ENCODE measurements at places on chromosomes 1 and 21. TPM values are rescaled to one million over a fixed set of nuclear protein-coding genes. Genes with fewer than 3 reads are reported as not detected.

CD1E gene
- total RNA-seq, result 1.3 TPM

ZNF683 gene
- 0.40 TPM for total RNA-seq

TESK2 gene
- total RNA-seq, result 8.7 TPM

ZBTB8A gene
- 8.4 TPM for total RNA-seq

F13B gene
- not detected for total RNA-seq

- no peaks in the 10 kb centered on the region for H3K27me3 ChIP-seq
- DNase-seq, result no peak
- H3K27ac ChIP-seq, result no peak overlapping the region
- H3K4me3 ChIP-seq, result no peak overlapping the region
Observed at GRCh38 chr21:40021558-40022351, 154.5 kb downstream of the PCP4 start.

GRCh38 chr1:177902266-177902665 is 67.6 kb downstream of the SEC16B start:
- H3K27me3 ChIP-seq, result no peaks in the 10 kb centered on the region
- DNase-seq, result no peak
- no peak overlapping the region for H3K27ac ChIP-seq
- H3K4me1 ChIP-seq, result no peaks in the 10 kb centered on the region
- no peaks in the 10 kb centered on the region for H3K36me3 ChIP-seq

DNA sequence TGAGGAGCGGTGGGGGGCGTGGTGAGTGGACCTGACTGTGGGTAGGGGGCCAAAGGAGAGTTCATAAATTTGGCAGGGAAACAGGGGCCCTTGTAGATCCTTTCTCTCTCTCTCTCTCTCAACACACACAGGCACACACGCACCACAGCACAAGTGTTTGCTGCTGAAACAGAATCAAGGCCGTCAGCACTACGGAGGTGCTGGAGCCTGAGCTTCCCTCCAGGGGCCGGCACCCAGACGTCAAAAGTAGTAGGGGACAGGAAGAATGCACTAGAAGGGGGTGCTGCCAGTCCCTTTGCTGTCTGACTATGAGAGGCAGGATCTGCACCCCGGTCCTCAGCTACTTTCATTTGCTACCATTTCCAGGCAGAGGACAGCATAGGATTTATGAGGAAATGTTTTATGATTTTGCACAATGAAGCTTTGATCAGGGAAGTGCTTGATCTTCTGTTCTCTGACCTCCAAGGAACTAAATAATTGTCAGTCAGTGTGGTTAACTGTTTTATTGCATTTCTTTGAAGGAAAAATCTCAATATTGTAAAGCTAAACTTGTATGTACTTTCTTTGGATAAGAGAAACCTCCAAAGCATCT is 74.3 kb upstream of the FAM3B start:
- H3K4me1 ChIP-seq, result no peaks in the 10 kb centered on the region
- H3K27ac ChIP-seq, result no peak overlapping the region
- H3K4me3 ChIP-seq, result no peak overlapping the region
- H3K27me3 ChIP-seq, result no peaks in the 10 kb centered on the region
- H3K36me3 ChIP-seq, result peaks cover 9% of the 10 kb centered on the region

DNA sequence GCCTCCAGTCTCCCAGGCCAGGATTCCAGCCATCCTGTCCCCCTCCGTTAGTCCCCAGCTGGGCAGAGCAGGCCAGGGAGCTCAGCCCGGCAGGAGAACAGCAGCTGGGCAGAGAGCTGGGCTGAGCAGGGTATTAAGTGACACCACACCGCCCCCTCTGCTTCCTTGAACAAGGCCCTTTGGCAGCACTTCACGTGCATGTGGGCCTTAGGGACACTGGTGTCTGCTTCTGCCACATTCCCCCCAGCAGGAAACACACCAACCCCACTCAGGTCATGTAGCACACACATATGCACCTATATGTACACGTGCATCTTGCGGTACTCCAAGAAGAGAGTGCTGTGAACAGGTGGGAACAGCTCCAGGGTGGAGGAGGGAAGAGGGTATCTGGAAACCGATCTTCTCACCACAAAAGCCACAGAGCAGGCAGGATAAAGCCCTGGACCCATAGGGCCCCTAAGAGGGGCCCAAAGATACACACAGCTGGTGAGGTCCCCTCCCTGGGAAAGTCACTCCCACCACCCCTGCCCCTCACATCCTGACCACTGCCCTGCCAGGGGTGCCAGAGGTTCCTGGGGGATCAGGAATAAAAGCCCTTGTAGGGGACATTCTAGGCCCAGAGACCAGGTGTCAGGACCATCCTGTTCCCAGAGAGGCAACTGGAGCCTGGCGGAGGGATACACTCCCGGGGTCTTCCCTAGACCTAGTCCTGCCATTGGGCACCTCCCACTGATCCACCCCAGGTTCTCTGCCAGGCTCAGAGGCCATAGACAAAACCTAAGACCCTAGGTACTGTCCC is 4.5 kb downstream of the EPHA2 start:
- H3K36me3 ChIP-seq, result no peaks in the 10 kb centered on the region
- DNase-seq, result no peak
- peaks cover 11% of the 10 kb centered on the region for H3K27me3 ChIP-seq

- peak; percentile 52 for DNase-seq
- peak overlapping the region; percentile 14 for H3K4me3 ChIP-seq
- H3K36me3 ChIP-seq, result no peaks in the 10 kb centered on the region
- H3K27me3 ChIP-seq, result peaks cover 6% of the 10 kb centered on the region
- H3K27ac ChIP-seq, result no peak overlapping the region
Observed at GRCh38 chr1:10866321-10867093, 70.1 kb upstream of the CASZ1 start.

DNA sequence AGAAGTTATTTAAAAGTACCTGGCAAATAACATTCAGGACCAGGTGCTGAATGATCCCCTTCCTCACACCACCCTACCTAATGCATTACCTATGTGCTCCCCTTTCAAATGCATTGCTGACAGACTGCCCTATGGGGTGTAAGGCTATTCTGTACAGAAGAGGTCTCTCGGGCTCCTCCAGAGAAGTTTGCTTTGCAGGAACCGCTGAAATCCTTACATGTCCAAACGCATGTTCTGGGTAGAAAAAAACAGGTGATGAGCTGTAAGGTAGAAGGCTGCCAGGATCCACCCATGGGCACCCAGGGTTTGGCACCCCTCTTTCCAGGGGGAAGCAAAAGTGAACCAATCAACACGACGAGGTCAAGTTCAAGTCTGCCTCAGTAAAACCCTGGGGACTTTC is 58.3 kb upstream of the TARBP1 start:
- no peaks in the 10 kb centered on the region for H3K36me3 ChIP-seq
- no peak for DNase-seq
- no peak overlapping the region for H3K4me3 ChIP-seq
- peak overlapping the region; percentile 96 for H3K27ac ChIP-seq
- peaks cover 53% of the 10 kb centered on the region for H3K4me1 ChIP-seq

GRCh38 chr1:95903060-95903459 is 669.0 kb downstream of the RWDD3 start:
- DNase-seq, result no peak
- no peak overlapping the region for H3K27ac ChIP-seq
- no peaks in the 10 kb centered on the region for H3K27me3 ChIP-seq
- H3K4me1 ChIP-seq, result no peaks in the 10 kb centered on the region
- H3K36me3 ChIP-seq, result no peaks in the 10 kb centered on the region

- no peaks in the 10 kb centered on the region for H3K4me1 ChIP-seq
- H3K4me3 ChIP-seq, result no peak overlapping the region
- no peaks in the 10 kb centered on the region for H3K36me3 ChIP-seq
- no peak for DNase-seq
Observed at GRCh38 chr1:223144431-223144830, 1.4 kb upstream of the TLR5 start.

- DNase-seq, result peak; percentile 50
- H3K4me1 ChIP-seq, result no peaks in the 10 kb centered on the region
- H3K4me3 ChIP-seq, result no peak overlapping the region
Observed at GRCh38 chr1:165075725-165076370, 280.7 kb downstream of the LMX1A start.

DNA sequence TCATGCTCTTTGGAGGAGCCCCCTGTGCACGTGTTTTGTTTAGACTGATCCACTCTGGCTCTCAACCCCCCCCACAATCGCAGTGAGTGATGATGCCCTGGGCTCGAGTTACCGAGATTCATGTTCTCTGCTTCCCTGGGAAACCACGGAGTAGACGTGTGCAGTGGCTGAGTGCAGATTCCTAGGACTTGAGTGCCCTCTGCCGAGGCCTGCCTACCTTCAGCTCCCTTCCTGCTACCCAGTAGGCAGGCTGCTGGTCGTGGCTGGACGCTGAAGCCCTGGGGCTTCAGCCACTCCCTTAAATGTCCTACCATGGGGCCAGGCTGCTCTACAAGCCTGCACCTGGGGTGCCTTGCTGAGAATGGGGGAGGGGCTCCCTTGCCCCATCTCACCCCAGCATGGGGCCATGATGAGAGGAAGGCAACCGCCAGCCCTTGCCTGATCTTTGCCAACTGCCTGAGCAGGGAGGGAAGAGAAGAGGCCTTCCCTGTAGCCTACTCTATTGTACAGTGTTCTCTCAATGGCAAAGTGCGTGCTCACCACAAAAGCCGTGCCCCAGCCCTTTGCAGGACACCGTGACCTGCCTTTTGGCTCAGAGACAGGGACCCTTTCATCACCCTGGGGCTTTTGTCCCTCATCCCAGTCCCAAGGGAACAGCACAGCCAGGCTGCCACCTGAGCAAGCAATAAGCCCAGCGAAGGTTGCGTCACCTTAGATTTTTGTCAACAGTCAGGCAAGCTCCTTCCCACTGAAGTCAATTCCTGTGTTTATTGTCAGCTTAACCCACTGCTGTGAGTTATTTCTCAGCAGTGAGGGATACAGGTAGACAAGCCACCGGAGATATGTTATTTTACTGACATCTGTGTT is 4.1 kb upstream of the GRIK3 start:
- peak; percentile 46 for DNase-seq
- H3K4me3 ChIP-seq, result no peak overlapping the region
- H3K4me1 ChIP-seq, result no peaks in the 10 kb centered on the region

- no peak overlapping the region for H3K4me3 ChIP-seq
- no peak overlapping the region for H3K27ac ChIP-seq
- H3K36me3 ChIP-seq, result peaks cover 39% of the 10 kb centered on the region
- no peaks in the 10 kb centered on the region for H3K4me1 ChIP-seq
- DNase-seq, result no peak
Observed at GRCh38 chr21:31667132-31667531, 7.6 kb downstream of the SOD1 start.

- peaks cover 14% of the 10 kb centered on the region for H3K4me1 ChIP-seq
- H3K27me3 ChIP-seq, result no peaks in the 10 kb centered on the region
- H3K4me3 ChIP-seq, result no peak overlapping the region
- DNase-seq, result peak; percentile 74
- no peaks in the 10 kb centered on the region for H3K36me3 ChIP-seq
- H3K27ac ChIP-seq, result no peak overlapping the region
Observed at GRCh38 chr1:163162381-163162914, 40.3 kb downstream of the RGS5 start.

- H3K4me1 ChIP-seq, result no peaks in the 10 kb centered on the region
- no peak for DNase-seq
- H3K4me3 ChIP-seq, result no peak overlapping the region
- no peak overlapping the region for H3K27ac ChIP-seq
Observed at GRCh38 chr1:94339206-94339927, 78.8 kb upstream of the ABCD3 start.

DNA sequence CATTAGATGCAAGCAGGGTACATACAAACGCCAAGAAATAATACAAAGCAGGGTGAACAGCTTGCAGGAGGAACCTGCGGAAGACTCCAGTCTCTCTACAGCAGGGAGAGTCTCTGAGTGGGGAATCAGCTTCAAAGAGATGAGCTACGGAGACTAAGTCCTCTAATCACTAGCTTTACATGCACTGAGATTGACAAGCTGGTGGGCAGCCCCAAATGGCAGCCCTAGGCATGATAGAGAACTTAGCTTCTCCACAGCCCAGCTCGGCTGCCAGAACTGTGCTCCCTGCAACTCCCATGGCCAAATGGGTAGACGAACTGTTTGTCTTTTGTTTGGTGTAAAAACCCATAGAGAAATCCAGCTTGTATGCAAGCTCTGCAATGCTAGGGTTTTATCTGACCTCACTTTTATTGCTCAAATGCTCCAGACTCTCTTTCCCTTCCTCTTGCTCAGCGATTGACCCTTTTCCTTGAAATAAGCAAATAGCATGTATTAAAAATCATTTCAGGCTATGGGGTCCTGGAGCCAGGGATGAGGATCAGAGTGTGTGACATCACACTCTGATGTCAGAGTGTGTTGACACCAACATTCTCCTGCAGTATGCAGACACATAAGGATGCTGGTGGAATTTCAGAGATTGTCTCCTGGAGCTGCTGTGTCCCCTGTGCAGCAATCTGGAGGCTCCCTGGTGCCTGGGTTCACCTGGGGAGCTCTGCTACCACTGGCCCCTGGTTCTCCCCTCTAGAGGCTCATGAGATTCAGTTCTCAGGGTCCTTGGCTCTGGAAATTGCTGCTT is 238.5 kb downstream of the TTLL7 start:
- no peak for DNase-seq
- no peaks in the 10 kb centered on the region for H3K27me3 ChIP-seq

- H3K36me3 ChIP-seq, result no peaks in the 10 kb centered on the region
- H3K4me1 ChIP-seq, result no peaks in the 10 kb centered on the region
- no peak overlapping the region for H3K4me3 ChIP-seq
- DNase-seq, result no peak
- H3K27ac ChIP-seq, result no peak overlapping the region
- no peaks in the 10 kb centered on the region for H3K27me3 ChIP-seq
Observed at GRCh38 chr1:235006816-235007215, 121.8 kb downstream of the TOMM20 start.
